ENCODE measurements at places on chromosomes 3 and 15.

- peak; percentile 65 for DNase-seq
Measured at GRCh38 chr3:42831321-42831713, 22.1 kb downstream of the ACKR2 start.

GRCh38 chr3:125075738-125076137, 19.9 kb upstream of the HEG1 start:
- DNase-seq, result no peak

DNA sequence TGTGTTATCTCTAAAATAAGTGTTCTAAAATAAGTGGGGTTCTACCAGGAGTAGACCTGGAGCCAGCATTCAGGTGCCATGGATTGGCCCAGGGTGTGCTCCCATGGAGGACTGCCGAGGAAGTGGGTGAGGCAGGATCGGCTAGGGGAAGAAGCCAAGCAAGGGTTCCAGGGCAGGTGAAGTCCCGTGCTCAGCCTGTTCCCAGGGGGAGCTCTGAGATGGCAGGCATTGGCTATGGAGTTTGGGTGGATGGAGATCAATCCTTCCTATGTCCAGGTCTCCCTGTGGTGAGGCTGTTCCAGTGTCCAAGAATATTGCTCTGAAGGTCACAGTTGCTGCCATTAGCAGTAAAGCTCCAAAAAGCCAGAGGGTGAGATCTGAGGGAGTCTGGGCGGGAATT, 46.9 kb upstream of the ITGA11 start:
- no peak for DNase-seq

- DNase-seq, result no peak
Measured at GRCh38 chr3:179927191-179927590, 109.5 kb downstream of the PEX5L start.

DNA sequence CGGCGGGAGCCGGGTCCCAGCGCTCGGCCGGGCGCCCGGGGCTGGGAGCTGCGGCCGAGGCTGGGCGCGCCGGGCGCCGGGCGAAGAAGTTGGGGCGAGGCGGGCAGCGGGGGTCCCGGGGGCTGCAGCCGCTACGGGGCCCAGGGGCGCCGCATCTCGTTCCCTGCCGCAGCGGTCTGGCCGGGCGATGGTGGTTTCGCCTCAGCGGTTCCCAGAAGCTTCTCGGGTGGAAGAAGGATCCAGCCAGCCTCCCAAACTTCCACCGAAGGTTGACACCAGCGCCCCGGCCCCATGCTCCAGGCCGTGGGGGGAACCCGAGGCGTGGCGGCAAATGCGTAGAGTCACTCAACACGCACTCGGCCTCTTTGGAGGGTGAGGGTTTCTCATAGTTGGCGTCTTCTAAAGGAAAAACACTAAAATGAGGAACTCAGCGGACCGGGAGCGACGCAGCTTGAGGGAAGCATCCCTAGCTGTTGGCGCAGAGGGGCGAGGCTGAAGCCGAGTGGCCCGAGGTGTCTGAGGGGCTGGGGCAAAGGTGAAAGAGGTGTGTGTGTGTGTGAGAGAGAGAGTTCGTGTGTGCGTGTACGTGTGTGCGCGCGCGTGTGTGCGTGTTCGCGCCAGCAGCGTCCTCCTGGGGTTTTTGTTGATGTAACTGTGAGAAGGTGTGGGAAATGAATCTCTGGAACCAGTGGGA, 940 bp downstream of the BOC start:
- DNase-seq, result no peak

All from stimulated activated CD4-positive, alpha-beta T cell treated with anti-CD3 and anti-CD28 coated beads, Interleukin-1b, Interleukin-23, amount 100 ng/mL, for 4 hours (primary cell).